AG04450 (cell line): ENCODE measurements at places on chromosomes 11 and 22.

DNA sequence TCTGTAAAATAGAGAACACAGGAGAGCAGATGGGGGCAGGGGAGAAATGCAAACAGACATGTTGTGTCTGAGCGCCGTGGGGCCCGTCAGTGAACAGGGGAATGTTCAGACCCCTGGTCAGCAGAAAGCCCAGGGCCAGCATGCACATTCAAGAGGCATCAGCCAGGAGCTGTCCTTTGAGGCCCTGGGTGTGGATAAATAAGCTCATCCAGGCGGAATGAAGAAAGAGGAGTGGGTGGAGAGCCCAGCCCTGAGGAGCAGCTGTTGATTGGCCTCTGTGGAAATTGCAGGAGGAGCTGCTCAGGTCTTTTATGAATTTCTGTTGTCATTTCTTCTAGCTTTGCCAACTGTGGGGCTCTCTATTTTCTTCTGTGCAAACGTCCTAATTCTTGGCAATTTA is 49.7 kb upstream of the CECR2 start:
- no peak for DNase-seq

DNA sequence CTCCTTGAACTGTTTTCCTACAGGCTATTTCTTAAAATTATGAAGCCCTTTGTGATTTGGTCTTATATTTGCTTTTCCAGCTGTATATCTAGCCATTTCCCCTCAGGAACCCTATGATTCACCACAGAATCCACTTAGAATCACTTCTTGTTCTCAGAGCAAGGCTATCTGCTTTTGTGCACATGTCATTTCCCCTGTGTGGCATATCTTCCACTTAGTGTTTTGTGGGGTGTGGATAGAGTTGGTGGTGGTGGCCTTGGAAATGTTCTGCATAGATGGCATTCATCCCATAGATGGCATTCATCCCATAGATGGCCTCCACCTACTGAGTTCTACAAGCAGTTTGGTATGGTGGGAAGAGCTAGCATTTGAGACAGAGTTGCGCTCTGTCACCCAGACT is 44.7 kb downstream of the SWAP70 start:
- DNase-seq, result no peak

DNA sequence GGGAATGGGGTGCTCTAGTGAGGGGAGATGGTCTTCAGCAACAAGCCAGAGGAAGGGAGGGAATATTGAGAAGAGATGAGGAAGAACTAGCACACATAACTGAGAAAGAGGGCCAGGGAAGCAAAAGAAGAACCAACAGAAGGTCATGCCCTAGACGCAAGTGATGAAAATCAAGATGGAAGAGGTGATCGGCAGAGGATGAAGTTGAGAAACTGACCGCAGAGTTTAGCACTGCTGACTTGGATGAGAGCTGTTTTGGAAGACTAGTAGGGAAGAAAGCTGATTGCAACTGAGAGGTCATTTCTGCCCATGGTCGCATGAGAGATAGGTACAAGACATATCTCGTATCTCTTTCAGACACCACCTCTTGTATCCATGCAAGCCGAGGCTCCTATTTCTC is 2.9 kb downstream of the SPINDOC start:
- no peak for DNase-seq

- no peak for DNase-seq
Measured at GRCh38 chr11:78344676-78345075, 72.9 kb downstream of the GAB2 start.

- peak; percentile 77 for DNase-seq
Measured at GRCh38 chr22:29821291-29822016, 16.6 kb downstream of the ASCC2 start.

DNA sequence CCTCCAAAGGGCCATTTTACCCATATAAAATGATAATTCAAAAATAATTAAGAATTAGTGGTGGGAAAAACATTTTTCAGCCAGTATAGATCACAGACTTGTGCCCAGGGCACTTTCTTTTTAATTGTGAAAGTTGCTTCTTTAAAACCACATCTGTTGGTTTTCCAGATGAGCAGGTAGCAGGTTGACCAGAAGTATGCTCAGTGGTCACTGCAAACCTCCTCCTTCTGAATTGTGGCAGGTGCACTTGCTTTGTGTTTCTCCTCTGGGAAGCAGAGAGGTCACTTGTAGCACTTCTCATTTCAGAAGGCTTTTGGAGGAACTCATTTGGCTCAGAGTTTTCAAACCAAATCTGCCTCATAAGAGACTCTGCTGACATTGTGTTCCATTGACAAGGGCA is 24.6 kb upstream of the CWF19L2 start:
- DNase-seq, result no peak

DNA sequence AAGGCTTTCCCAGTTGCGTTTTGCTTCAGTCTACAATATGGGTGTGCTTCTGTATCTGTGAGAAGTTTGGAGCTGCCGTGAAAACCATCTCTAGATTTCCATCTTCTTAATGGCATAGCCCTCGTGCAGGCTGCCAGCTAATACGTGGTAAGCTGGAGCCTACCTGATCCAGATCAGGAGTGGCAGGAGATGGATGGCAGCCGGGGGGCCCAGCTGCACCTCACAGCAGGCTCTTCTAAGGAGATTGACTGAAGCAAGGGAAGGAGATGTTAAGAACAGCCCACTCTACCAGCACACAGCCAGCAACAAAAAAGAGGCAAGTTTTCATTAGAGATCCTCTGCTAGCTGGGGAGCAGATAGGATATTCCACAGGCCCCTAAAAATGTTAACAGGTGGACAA is 115.5 kb downstream of the MSANTD4 start:
- DNase-seq, result no peak

DNA sequence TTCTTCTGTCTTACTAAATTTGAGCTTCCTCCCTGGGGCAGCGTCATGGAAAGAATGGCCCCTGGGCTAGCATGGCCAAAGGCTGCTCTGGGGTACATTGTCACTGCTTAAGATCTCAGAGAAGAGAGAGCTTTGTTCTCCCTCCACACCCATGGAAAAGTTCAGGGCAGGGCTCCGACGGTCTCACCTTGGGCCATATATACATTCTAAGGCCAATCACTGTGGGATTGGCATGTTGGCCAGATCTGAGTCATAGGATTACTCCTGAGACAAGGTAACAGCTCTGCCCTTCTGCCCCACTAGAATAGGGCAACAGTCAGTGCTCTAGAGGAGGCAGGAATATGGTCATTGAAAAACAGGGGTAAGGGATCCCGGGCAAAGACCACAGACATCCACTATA is 56.2 kb downstream of the BUD13 start:
- DNase-seq, result no peak

GRCh38 chr11:61472282-61472681 is 36.3 kb upstream of the LRRC10B start:
- DNase-seq, result no peak

- no peak for DNase-seq
Measured at GRCh38 chr11:42043312-42043711, 583.9 kb upstream of the LRRC4C start.

DNA sequence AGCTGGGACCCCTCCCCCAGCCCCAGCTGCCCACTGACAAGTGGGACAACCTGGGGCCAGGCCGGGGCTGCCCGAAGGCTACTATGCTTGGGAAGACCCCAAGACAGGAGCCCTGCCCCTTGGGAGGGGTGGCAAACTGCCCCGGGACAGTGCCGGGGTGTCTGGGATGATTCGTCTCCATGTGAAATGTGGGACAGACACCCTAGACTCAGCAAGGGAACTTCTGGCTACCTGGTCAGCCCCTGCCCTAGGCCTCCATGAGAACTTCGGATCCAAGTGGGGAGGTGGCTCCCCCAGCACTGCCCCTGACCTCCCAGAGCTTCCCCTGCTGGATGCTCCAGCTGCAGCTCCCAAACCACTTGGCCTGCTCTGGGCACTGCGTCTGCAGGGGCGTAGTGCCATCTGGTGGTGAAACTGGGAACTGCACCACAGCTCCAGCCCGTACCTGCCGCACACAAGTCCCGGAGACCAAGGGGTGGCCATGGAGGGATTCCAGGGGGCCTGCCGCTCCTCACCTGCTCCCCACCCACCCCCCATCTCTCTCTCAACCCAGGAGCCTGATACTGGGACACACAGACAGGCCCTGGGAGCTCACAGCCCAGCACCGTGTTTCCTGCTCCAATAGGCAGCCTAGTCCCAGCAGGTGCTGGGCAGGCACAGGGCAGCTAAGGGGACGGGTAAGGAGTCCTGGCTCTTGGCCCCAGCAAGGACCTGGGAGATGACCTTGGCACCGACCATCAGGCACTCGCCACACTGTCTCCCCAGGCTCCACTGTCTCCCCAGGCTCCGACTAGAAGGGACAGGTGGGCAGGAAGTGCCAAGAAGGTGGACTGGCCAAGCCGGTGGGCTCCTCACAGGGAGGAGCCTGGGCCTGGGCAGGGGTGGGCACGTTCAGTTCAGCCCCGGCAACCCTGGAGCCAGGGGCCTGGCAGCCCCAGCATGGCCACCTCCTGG is 194.1 kb downstream of the IGLL1 start:
- DNase-seq, result peak; percentile 61

- DNase-seq, result no peak
Measured at GRCh38 chr11:86949995-86950660, 5.1 kb downstream of the FZD4 start.

DNA sequence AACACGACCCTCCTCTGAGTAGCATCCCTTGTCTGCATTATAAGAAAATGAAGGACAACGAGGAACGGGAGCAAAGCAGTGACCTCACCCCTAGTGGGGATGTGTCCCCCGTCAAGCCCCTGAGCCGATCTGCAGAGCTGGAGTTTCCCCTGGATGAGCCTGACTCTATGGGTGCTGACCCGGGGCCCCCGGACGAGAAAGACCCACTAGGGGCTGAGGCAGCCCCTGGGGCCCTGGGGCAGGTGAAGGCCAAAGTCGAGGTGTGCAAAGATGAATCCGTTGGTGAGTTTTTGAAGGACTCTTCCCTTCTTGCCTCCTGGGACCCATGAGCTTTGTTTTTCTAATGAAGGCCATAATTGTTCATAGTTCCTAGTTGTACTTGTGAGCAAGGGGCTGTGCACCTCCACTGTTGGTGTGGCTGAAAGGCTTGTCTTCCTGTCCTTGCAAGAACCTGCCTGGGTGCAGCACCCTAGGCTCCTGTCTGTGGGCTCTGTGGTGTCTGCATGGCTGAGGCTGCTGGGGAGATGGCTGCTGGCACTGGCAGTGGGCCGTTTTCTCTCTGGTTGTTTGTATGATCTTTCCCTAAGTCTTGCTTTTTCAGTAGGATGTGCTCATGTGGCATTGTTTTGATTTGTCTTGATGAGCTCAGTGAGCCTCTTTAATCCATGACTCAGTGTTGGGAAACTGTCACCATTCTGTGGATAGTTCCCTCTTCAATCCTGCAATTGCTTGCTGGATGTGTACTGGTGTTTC is 10.1 kb downstream of the DGCR8 start:
- no peak for DNase-seq

GRCh38 chr11:28797536-28797935 is 689.3 kb downstream of the METTL15 start:
- no peak for DNase-seq
